ENCODE measurements at places on chromosomes 16 and 17.

GRCh38 chr17:49779739-49780231 is 8.7 kb upstream of the KAT7 start:
- peak; percentile 22 for DNase-seq

GRCh38 chr17:41019415-41019814 is 7.6 kb downstream of the KRTAP1-5 start:
- no peak for DNase-seq

- DNase-seq = no peak
These were observed 35.7 kb upstream of the MYLK3 start for GRCh38 chr16:46783800-46784199.

- no peak for DNase-seq
These were observed 28.9 kb upstream of the PVALEF start for GRCh38 chr17:81136366-81136765.

- DNase-seq = no peak
These were observed 369.5 kb downstream of the SEC14L1 start for GRCh38 chr17:77510133-77510796.

Measured in NCI-H1694 (cell line).